ENCODE measurements at places on chromosomes 16 and 17.

- no peak for DNase-seq
These were observed 96.8 kb upstream of the ELAC2 start for GRCh38 chr17:13114601-13115031.

GRCh38 chr16:49350265-49351095, 23.1 kb upstream of the C16orf78 start:
- peak; percentile 42 for DNase-seq

- DNase-seq = no peak
These were observed 4.1 kb upstream of the TMEM11 start for GRCh38 chr17:21218101-21218500.

GRCh38 chr17:80363120-80363515, 51.8 kb upstream of the ENDOV start:
- no peak for DNase-seq
